ENCODE measurements at places on chromosomes 4 and X.

- DNase-seq, result no peak
Observed at GRCh38 chr4:25722964-25723363, 67.3 kb downstream of the SLC34A2 start.

DNA sequence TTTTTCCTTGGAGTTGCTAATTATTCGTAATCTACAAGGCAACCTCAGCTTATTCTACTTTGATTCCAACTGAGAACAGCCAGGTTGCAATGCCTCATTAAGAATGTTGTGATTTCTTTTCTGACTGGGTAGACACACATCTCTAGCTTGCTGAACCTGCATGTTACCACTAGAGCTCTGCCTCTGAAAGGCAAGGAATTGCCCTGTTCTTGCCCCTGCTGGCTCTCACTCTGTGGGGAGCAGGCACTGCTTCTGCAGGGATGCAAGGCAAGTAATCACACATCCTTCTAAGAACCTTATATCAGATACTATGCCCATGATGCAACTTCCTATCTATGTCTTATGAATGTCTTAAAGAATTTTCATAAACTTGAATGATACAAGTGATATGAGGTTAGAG lies 503.2 kb downstream of the PACRGL start:
- DNase-seq, result no peak

GRCh38 chrX:2492531-2493218 lies 8.1 kb downstream of the DHRSX start:
- no peak for DNase-seq

DNA sequence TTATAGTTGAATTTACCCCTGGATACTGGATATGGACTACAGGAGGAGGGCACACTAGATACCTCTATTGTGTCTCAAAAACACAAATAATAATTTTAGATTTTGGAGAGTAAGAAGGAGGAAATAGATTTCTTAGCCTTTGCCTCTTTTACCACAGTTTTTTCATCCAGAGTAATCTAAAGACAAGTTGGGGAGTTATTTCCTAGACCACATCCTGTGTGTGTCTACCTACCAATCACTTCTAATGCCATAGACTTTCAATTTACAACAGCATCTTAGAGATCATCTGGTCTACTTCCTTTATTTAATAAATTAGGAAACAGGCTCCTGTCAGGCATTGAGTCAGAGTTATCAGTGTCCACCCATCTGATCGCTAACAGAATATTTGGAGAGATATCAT lies 191.5 kb downstream of the EDA start:
- no peak for DNase-seq

- no peak for DNase-seq
Observed at GRCh38 chrX:125710403-125711062, 390.9 kb downstream of the TEX13C start.

DNA sequence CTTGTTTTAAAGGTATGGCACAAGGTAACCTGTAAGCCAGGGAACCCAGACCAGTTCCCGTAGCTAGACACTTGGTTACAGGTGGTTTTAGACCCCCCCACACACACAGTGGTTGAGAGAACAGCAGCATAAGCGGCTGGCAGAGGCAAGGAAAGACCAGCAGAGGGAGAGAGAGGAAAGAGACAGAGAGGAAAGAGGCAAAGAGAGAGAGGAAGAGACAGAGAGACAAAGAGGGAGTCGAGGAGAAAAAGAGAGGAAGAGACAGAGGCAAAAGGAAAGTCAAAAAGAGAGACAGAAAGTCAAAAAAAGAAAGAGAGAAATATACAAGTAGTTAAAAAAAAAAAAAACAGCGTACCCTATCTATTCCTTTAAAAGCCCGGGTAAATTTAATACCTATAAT lies 19.5 kb upstream of the PCSK1N start:
- DNase-seq, result no peak

DNA sequence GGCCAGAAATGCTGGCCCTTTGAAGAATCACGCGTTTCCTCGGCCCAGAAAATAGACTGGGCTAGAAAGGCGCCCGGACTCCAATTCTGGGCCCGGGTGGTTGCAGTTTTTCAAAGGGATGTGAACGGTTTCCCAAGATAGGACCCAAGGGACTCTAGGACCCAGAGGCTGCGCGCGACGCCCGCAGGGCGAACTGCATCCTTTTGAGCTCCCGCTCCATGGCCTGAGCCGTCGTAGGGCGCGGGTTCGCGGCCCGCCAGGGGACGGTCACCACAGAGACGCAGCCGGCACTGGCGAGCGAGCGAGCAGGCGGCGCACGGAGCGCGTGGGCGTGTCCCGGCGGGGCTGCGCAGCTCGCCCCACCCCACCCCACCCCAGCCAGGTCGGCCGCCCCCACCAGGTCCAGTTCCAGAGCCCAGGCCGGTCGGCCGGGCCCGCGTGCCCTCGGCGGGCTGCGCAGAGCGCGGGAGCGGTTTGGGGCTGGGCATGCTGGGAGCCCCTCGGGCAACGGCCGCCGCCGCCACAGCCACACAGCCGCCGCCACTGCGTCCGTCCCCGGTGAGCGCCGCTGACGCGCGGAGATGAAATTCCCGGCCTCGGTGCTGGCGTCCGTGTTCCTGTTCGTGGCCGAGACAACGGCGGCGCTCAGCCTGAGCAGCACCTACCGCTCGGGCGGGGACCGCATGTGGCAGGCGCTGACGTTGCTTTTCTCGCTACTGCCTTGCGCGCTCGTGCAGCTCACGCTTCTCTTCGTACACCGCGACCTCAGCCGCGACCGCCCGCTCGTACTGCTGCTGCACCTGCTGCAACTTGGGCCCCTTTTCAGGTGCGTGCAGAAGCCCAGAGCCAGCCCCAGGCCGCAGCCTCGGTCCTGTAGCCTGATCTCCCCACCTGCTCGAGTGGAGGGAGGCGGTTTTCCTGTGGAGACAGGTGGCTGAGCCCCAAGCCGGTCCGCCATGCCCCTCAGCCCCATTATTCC lies at the start of gene XK:
TSS of gene XK (plus strand) at position 411 of the 979 bp plus-strand sequence. CDS start at position 582, 171 bp downstream.
- DNase-seq, result no peak
